Ureter (tissue), 1 donor: ENCODE measurements at places on chromosomes 2 and 18. TPM values are rescaled to one million over a fixed set of nuclear protein-coding genes. Genes with fewer than 3 reads are reported as not detected.

NRP2 gene
- 55.8 TPM for total RNA-seq

SAP130 gene
- 22.5 TPM for total RNA-seq

IER3IP1 gene
- 13.5 TPM for total RNA-seq

ZDBF2 gene
- 13.0 TPM for total RNA-seq

UGT1A8 gene
- 4.4 TPM for total RNA-seq

ATP8B1 gene
- 171 TPM for total RNA-seq

FAM237A gene
- total RNA-seq, result not detected

UGT1A5 gene
- total RNA-seq, result 21.3 TPM

GRCh38 chr2:88049622-88050021 lies 6.0 kb downstream of the KRCC1 start:
- DNase-seq, result no peak

GRCh38 chr18:34947711-34948125 lies 93.5 kb upstream of the MAPRE2 start:
- no peak for DNase-seq

- no peak for DNase-seq
Measured at GRCh38 chr2:50607721-50608120, 424.2 kb downstream of the NRXN1 start.

GRCh38 chr2:22221006-22221405 lies 1097.2 kb downstream of the TDRD15 start:
- DNase-seq, result no peak

DNA sequence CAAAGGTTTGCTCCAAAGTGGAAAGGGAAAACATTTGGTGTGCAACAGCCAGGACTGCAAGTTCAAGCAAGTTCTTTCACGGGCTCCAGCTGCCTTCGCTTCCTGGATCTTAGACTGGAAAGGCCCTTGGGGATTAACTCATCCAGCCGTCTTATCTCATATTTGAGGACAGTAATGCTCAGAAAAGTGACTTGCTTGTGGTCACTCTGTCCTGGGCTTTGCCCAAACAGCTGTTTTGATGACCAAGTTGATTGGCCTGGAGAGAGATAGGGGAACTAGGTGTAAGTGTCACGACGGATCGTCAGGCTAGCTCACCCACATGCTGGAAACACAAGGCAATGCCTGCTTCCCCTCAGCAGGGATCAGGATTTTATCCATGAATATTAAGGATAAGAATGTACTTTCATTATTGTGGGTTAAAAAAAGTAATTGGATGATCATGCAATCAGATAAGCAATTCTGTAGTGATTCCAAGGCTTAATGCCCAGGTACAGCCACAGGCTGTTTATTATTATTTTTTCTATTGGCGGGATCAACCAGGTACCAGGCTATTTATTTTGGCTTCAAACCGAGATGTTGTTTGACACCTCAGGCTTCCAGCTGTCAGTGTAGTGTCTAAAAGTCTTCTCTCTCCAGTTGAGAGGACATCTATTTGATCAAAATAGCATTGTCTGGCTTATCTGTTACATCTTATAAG lies 162.5 kb upstream of the EPAS1 start:
- DNase-seq, result peak; percentile 69

- no peak for DNase-seq
Measured at GRCh38 chr2:49111006-49111405, 43.3 kb downstream of the FSHR start.

DNA sequence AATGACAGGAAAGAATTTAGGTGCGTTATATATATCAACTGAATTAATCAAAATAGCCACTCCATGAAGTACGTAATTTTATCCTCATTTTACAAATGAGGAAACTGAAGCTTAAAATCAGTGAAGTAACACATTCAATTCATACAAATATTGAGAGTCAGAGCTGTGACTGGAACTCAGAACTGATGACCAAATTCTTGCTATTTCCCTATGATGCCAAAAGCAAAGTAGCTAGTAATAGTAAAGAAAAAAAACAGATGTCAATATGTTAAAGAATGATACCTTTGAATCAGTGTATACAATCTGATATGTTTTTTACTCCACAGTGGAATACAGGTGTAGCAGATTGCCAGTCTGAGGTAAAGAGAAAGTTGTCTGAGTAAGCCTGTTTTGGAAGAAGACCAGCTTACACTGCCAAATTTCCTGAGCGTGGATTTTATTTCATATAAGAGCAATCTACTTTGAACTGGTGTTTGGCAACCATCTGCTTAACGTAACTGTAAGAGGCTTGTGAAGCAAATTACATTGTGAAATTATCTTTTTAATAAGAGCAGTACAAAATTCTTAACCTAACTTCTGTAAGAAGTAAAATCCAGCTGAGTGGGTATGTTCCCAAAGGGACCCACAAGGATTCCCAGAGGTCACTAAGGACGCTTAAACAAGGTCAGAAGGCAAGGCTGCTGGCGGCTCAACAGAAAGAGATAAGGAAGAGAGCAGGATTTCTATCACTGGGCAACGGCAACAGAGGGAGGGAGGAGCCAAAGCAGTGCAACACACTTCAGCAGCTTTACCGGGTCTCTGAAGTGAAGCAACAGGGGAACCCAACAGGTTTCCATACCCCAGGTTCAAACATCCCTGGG lies 85.6 kb downstream of the IKZF2 start:
- no peak for DNase-seq

GRCh38 chr2:202718614-202719013 lies 83.8 kb downstream of the FAM117B start:
- no peak for DNase-seq

- DNase-seq, result no peak
Measured at GRCh38 chr18:59180150-59180845, 39.7 kb upstream of the GRP start.

DNA sequence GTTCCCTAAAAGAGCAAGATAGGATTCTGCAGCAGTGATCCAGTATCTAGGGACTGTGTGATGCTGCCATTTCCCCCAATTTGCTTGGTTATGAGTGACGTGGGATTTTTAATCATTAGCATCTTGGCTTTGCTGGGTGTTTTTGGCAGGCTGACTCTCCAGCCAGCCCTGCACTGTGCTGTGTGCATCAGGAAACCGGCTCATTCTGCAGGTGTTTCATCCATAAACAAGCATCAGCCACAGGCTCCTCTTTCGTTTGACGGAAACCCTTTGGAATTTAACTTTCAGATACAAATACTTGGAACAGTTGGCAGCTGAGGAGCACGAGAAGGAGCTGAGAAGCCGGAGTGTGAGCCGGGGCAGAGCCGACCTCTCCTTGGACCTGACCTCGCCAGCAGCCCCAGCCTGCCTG lies 135.9 kb downstream of the TPGS2 start:
- no peak for DNase-seq

DNA sequence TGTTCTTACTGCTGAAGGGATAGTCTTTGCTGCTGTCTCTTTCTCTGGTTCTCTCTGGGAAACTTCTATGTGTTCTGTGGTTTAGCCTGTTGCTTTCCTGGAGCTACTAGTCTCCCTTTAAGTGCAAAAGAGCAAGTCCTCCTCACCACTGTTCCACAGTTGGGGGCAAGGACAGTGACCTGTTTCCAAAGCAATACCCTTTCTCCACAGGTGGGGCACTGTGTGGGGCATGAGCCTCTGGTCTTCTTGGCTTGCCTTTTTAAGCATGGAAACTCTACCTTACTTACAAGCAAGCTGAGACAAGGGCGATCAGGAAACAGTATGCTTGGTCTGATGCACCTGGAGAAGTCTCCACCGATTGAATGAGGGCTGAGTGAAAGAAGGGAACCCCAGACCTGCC lies 156.7 kb downstream of the CPS1 start:
- DNase-seq, result no peak

- no peak for DNase-seq
Measured at GRCh38 chr2:212931271-212931670, 220.1 kb downstream of the IKZF2 start.

GRCh38 chr2:5343785-5344335 lies 348.3 kb upstream of the SOX11 start:
- no peak for DNase-seq

- no peak for DNase-seq
Measured at GRCh38 chr2:219998107-219998506, 370.7 kb downstream of the SLC4A3 start.

GRCh38 chr2:223923976-223924375 lies 21.2 kb downstream of the WDFY1 start:
- DNase-seq, result no peak

DNA sequence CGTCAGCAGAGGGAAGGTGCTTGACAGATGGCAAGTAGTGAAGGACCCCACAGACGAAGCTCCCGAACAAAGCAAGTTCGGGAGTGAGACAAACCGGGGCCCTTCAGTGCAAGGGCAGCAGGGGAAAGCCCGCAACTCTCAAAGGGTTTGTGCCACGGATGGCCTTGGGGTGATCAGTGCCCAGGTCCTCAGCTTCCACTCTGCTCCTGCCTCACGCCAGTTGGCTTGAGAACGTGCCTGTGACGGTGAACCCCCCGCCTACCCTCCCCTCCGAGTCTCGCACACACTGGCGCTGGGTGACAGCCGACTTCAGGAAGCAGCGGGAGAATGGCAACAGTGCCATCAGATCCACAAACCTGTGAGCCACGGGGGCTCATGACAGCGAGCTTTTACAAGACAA lies 56.8 kb upstream of the SALL3 start:
- DNase-seq, result no peak

- no peak for DNase-seq
Measured at GRCh38 chr18:3135536-3135935, 84.2 kb downstream of the MYOM1 start.

DNA sequence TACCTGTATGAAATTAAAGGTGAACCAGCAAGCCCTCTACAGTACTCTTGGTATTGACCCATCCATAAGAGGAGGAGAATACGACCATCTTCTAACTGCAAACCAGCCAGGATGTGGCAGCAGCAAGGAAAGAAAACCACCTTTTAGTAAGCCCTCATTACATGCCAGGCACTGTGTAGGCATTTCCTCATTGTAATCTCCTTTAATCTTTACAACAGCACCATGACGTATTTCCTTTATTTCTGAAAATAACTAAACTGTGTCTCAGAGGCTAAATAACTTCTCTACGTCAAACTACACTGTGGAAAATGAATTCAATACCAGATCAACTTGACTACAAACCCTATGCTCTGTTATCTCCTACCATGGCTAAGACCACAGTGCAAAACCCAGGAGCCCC lies 18.2 kb downstream of the WDR35 start:
- no peak for DNase-seq

DNA sequence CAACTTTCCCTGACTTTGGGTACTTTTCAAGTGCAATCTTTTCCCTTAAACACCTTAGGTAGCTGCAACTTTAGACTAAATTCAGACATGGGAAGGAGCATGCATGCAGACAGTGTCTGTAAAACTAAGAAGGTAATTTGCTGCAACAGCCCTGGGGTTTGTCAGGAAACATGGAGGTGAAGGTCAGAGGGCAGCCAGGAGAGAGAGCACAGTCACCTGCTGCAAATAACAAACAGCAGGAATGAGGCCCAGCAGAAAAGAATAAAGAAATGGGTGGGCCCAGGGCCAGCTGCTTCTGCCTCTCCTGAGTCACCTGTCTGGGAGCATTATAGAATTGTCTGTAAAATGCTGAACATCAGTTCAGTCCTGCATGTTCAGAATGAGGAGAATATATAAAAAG lies 35.2 kb downstream of the MTHFD2 start:
- no peak for DNase-seq

DNA sequence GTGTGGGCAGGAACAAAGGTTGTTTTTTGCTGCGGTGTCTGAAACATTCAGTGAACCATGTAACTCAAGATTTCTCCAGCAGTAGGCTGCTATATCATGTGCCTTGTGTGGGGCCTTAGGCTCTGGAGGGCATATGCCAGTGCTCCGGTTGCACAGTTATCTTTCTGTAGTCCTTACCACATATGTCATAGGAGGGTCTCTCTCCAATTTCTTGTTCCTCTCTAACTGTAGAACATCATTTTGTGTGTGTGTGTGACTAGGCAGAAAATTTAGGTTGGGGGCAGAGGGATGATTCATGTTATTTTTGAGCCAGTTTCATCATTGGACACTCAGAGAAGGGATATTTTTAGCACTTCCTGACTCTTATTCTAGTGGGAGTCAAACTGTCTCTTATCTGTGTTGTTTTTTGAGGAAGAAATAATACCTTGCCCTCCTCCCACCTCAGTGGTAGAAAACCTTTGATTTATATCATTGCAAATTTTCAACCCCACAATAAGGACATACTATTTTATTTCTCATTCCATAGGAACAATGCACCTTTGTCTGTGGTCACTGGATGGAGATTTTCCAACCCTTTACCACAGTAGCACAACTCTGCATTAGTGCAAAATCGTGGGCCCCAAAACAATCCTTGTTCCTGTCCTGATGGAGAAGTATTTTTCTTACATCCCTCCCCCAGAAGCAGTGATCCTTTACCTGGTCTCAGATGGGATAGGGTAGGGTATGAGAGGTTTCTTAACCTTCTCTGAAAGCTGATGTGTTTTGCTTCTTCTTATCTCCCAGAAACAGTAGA lies 113.9 kb downstream of the CCDC74A start:
- no peak for DNase-seq

- no peak for DNase-seq
Measured at GRCh38 chr18:12231040-12231882, 22.9 kb upstream of the CIDEA start.

DNA sequence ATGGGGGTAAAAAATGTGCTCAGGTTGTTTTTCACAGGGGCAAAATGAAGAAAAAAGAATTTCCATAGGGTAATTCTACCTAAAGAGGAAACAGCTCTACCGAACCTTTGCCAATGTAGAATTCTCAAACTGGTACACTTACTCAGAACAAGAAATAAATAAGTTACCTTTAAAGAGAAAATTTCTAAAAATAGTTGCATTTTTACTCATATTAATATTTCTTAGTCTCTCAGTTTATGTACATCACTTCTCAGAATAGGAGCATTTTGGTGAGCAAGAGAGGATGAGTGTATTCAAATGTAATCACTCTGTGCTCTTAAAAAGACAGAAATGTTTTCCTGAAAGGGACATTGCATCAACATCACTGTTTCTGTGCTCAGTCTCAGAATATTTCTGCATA lies 574.7 kb upstream of the SLC8A1 start:
- no peak for DNase-seq
